ENCODE measurements at places on chromosomes 2 and 18.

DNA sequence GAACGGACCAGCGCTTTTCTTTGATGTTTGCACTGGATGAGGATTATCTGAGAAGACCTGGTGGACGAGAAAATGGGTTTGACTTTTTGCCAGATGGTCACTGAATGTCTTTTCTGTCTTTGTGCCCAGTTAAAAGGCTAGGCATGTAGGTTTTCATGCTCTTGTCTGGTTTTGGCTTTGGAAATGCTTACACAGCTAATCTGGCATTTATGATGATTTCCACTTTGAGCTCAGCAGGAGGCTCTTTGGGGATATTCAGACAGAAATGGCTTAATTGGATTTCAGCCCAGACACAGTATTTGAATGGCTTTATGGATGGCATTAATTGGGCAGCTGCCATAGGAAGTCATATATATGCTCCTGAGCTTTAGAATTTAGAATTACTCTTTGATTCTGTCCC, 59.6 kb downstream of the NCK2 start:
- no peak for DNase-seq

- DNase-seq: no peak
Measured at GRCh38 chr2:240462707-240463273, 27.3 kb downstream of the GPC1 start.

- no peak for DNase-seq
Measured at GRCh38 chr2:30463535-30463934, 16.5 kb downstream of the LCLAT1 start.

DNA sequence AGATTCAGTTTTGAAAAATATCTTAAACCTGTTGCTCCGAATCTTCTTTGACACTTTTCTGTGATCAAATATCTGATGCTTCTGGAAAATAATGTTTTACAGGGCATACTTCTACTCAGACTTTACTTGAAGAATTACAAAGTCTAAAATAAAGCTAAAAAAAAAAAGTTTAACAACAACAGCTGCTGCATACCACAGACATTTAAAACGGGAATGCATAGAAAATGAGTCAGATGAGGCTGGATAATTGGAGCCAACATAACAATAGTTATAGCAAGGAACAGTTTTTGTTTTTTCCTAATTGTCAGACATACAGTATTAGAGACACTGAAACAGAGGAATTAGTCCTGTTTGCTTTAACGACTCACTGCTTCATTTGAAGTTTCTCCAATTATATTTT, 1090.2 kb downstream of the SUCLG1 start:
- DNase-seq: no peak

- DNase-seq: no peak
Measured at GRCh38 chr2:85584354-85584856, at the start of gene VAMP5. VAMP5 (plus strand) TSS chr2:85584431; CDS start chr2:85584491, 60 bp downstream.

GRCh38 chr2:237090906-237091305, 5.2 kb downstream of the COPS8 start:
- DNase-seq: no peak

DNA sequence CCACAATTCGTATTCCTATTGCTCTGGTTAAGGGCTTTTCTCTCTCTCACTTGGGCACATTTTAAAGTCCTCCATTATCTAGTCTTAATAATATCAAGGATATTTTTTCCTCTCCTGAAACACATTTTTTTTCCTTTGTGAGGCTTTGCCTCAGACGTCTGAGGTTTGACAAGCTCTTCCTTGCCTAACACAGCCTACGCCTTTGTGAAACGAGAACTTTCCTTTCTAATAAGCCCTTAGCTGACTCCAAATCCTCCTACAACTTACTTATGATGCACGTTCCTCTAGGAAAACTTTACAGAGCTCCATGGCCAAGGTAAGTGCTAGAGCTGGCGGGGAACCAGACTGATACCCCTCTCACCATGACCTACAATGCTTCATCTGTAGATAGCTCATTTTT, 841.5 kb downstream of the SOCS6 start:
- no peak for DNase-seq

DNA sequence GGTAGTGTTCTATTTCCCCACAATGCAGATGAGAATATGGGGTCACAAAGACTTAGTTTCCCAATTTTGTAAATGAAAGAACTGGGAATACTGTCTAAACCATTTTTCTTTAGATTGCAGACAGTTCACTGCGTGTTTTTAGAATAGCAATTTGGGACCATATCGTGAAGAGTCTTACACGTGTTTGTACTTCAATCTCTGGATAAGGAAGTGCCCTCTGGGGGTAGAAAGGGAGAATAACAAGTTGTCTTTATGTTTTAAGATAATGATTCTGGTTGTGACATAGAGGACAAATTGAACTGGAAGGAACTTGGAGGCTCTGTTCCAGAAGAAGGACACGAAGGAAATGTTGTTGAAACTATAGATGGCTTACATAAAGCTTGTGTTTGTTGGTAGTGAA, 457.7 kb downstream of the CBLN2 start:
- DNase-seq: no peak

DNA sequence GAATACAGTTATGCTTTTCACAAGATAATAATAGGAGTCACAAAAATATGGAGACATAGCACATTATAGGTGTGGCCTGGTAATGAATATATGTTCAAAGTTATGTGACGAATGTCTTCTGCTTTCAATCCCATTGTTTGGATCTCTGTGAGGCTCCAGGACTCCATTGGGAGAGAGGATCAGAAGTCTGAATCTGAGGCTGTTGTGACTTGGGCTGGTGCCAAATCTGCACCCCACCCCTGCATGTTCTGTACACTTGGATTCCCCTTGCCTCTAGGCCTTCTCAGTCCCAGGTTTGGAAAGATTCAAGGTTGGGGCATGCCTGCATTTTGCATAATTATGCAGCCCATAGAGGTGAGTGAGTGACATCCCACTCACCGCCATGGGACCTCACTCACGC, 103.1 kb upstream of the MGAT5 start:
- no peak for DNase-seq

GRCh38 chr2:131122496-131122895, 17.4 kb downstream of the PLEKHB2 start:
- no peak for DNase-seq

DNA sequence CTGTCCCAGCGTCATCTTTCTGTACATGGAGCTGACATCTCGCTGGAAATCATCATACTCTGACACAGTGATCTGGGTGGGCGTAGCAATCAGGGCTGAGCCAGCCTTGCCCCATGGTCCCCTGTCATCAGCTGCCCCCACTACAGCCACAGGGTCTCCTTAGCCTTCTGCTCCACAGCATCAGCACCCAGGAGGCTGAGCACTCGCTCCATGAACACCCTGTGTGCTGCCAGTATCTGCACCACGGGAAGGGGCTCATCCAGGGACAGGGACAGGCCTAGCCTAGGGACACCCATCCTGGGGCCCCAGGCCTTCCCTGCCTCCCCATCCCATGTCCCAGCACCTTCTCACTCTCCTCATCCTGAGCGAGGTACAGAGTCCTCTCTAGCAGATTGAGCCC, 11.4 kb downstream of the ALPG start:
- DNase-seq: no peak

- DNase-seq: no peak
Measured at GRCh38 chr2:3728104-3729054, 25.0 kb downstream of the DCDC2C start.

- DNase-seq: no peak
Measured at GRCh38 chr2:9695941-9696340, 65.1 kb upstream of the YWHAQ start.

GRCh38 chr18:77061946-77062517, 70.6 kb downstream of the MBP start:
- no peak for DNase-seq

- DNase-seq: no peak
Measured at GRCh38 chr2:161425728-161426454, 9.8 kb downstream of the TBR1 start.

- DNase-seq: no peak
Measured at GRCh38 chr18:60469387-60470100, 97.0 kb upstream of the MC4R start.

DNA sequence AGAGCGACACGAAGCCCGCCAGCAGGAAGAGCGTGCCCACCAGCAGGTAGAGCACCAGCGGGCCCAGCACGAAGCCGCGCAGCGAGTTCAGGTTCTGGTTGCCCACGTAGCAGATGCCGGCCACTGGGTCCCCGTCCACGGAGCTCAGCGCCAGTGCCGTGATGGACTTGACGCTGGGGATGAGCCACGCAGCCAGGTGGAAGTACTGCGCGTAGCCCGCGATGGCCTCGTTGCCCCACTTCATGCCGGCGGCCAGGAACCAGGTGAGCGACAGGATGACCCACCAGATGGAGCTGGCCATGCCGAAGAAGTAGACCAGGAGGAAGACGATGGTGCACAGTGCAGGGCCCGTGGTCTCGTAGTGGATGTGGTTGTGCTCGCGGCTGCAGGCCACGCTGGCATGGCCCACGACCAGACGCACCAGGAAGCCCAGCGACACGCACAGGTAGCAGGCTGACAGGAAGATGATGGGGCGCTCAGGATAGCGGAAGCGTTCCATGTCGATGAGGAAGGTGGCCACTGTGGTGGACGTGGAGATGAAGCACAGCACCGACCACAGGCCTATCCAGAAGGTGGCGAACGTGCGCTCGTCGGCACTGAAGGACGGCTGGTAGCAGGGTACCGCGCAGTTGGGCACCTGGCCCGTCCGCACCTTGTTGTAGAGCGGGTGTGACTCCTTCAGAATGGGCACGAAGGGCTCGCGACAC, 2.1 kb downstream of the FZD5 start:
- no peak for DNase-seq
